ENCODE measurements at places on chromosomes 7 and 10.

DNA sequence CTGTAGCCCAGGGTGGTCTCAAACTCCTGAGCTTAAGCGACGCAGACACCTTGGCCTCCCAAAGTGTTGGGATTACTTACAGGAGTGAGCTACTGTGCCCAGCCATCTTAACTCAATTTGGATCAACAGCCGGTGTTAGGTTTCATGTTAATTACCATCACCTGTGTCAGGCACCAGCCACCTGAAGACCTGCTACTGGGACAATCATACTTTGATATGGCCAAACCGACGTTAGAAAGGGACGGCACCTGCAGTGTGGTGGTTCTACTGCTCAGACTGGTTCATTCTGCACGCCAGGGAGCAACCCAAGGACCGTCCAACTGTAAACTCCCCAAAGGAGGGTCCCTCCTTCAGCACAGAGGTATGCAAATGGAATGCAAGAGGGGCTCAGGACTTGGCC lies 74.2 kb upstream of the CYTH3 start:
- DNase-seq: no peak

DNA sequence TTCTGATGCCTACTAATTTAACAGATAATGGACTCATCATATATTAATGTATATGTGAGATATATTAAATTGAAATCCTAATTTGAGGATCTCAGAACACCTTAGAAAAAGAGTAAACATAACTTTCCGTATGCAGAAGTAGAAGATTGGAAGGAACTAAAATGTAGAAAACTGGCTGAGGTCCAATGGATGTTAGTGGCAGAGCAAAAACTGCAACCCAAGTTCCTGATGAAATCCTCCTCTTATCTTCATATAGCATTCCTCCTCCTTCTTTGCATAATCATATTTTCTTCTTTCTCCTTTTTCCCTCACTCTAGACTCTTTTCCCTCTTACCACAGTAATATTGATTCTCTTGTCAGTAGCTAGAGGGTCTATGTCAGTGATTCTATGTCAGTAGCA lies 6.0 kb downstream of the INA start:
- no peak for DNase-seq

GRCh38 chr7:75944507-75944906 lies 29.6 kb downstream of the POR start:
- no peak for DNase-seq

DNA sequence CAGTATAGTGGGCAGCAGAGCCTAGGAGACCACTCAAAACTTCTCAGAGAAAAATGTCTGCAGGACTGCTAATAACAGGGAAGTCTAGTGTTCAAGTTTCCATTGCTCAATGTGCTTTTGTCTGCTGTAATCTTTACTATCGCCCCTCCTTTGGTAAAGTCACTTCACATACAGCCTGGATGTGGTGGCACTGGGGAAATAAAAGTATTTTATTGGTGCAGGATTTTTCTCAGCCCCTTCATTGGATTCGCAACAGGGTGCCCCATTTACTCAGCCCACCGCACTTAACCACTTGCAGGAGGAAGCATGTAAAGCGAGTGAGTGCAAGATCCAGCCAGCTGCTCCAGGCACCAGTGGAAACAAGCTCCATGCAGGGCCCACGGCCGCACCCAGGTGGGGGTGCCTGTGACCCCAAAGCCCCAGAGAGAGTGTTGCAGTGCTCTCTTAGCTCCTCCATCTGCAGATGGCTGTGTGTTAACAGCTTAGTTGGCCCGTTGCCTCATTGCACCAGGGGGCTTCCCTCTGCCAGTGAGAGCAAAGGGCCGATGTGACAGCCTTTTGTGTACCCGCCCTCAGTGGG lies 163.5 kb upstream of the TMEM72 start:
- no peak for DNase-seq

DNA sequence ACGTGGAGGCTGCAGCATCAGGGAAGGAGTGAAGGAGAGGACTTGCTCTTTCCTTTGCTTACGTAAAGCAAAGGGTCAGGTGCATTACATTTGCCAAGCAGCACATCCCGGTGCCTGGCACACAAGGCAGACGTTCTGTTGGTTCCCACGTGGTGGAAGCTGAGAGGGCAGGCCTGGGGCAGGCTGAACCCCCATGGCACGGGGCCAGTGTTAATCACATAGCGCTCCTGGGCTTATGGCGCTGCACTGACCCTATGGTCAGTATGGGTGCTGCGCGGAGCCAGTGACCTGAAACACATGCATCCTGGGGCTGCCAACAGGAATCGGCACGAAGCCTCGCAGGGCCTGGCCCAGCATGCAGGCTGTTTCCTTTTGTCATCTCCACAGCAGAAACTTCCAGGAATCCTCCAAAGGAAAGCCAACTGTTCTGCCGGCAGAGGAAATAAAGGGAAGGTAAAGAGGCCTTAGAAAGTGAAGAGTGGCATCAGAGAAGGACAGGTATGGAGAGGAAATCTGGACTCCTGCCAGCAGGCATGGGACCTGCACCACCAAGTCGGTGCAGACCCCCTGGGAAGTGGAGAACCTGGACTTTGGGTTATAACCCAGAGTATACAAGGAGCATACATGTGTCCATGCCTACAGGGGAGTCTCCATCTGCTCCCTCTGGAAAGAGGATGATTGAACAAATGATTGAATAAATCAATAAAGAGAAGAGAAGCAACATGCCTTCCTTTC lies 560.2 kb downstream of the TCERG1L start:
- no peak for DNase-seq

DNA sequence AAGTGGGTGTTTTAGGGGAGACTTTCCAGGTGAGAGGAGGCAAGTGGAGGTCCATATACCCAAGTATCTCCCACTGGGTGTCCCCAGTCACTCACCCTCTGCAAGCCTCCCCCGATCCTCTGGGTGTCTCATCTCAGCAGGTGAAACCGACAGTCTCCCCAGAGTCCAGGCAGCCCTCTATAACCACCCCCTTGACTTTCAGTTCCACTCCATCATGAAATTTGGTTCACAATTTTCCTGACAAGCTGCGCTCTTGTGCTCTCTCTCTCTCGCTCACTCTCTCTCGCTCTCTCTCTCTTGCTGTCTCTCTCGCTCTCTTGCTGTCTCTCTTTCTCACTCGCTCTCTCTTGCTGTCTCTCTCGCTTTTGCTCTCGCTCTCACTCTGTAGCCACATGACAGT lies 8.1 kb upstream of the RABGEF1 start:
- DNase-seq: no peak

- DNase-seq: no peak
Observed at GRCh38 chr10:63603709-63604445, 82.7 kb downstream of the REEP3 start.

- no peak for DNase-seq
Observed at GRCh38 chr10:27372095-27372494, 131.5 kb upstream of the ACBD5 start.

DNA sequence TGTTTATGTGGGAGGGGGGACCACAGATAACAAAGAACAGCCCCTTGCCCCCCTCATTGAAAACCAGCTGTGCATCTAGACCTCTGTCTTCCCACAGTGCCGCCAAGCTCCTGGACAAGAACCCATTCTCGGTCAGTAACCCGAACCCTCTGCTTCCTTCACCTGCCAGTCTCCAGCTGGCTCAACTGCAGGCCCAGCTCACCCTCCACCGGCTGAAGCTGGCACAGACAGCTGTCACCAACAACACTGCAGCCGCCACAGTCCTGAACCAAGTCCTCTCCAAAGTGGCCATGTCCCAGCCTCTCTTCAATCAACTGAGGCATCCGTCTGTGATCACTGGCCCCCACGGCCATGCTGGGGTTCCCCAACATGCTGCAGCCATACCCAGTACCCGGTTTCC lies 91.0 kb upstream of the PDCD4 start:
- DNase-seq: no peak

DNA sequence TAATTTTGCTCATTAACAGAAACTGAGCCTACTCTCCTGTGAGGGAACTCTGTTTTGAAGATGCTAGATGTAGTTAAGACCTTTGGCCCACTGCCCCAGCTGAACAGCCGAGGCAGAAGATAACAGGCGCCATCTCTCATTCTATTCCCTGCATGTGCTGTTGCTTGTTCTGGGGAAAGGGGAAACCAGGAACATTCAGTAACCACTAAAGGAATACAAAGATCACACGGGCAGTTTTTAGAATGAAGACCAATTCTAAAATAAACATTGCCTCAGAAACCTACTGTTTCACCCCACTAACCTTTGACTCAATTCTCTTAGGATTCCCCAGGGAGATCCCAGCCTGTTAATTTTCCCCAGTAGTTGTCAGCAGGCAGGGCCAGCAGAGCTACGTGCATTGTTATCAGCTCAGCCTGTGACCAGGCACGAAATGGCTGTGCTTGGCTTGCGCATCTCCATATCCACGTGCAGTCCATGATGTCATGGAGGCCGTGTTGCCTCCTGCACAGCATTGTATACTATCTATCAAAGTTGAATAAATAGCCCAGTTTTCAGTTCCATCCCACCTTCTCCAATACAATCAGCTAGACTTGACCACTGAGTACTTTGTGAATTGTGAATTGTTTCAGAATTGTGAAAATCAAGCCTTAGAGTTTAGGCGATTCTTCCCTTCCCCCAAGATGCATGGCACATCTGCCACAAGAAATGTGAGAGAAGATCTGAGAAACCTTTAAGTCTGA lies 36.0 kb downstream of the ANK3 start:
- peak; percentile 76 for DNase-seq

DNA sequence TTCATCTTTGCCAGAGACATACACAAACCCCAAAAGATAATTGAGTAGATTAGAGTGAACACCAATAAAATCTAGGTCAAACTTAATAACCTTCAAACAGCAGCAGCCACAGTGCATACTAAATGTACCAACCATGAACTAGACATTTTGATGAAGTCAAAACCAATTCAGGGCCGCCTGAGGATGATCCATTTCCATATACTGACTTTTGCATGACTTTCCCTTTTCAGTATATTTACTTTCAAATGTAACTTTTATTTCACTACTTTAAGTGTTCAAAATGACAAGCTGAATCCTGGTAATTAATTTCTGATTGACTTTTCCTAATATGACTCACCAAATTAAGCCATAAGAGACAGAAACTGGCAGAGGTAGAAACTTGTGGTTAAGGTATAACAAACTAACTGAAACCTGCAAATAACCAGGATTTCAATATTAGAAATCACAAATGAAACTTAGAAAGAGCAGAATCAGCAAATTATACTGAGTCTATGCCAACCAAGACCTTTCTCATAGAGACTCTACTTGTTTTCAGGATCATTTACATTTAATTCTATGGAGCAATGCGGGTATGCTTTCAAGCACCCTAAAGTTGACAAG lies 171.9 kb upstream of the LRRN3 start:
- DNase-seq: no peak

- DNase-seq: no peak
Observed at GRCh38 chr10:112217386-112218035, 33.9 kb upstream of the GPAM start.

DNA sequence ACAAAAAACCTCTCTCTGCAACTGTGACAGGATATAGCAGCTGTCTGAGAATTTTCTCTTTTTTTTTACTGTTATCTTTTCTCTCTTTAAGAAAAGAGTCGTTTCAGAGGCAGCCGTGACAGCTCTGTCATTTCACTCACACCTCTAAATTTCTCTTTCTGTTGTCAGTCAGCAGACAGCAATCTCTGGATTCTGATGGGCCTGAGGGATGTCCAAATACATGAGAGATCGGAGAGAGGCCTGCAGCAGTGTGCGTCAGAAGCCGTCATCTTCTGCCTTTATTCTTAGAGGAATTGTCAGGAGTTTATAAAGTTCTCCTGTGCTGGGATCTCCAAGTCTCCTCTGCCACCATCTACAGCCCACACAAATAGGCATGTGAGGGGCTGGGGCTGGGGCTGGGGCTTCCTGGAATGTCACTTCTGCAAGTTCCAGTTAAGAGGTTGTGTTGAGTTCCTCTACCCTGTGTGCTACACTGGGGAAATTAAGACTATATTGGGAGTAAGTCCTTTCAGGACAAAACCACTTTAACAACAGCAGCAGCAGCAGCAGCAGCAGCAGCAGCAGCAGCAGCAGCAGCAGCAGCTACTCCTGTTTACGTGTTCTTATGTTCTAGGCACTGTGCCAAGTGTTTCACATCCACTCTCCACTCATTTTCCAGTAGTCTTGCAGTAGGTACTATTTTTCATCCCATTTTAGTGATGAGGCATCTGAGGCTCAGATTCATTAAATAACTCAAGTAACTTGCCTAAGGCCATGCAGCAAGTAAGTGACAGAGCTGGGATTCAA lies 541.3 kb downstream of the LRMDA start:
- no peak for DNase-seq

GRCh38 chr7:92750946-92751345 lies 85.4 kb downstream of the CDK6 start:
- DNase-seq: no peak

DNA sequence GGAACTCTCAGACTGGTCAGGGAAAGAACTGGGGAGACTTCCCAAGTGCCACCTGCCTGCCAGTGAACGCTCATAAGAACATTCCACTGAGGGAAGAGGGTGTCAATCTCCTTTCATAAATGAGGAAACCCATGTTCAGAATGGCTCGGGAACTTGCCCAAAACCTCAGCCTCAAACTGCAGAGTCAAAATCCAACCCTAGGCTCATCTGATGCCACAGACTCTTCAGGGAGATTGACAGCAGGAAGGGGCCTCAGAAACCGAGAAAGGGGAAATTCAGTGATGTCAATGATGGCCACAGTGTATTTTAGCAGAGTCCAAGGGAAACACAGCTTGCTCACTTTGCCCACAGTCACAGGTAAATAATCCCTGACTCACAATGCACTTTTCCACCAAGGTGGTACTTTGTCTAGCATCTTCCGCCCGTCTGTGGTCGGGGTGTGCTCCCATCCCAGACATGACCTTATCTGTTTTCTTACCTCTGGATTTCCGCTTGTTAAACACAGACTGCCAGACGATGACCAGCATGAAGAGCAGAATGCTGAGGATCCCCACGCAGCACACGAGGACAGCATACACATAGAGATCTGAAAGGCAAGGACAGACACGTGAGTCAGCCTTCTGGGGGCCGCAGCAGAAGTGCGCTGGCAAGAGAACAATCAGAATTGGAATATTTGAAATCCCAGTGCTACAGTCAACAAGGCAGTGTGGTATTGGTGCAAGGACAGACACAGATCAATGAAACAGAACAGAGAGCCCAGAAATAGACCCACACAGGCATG lies 38.4 kb downstream of the VSTM4 start:
- no peak for DNase-seq

GRCh38 chr7:122304319-122304975 lies at the start of gene FEZF1:
TSS of gene FEZF1 (minus strand) at chr7:122304750. CDS start at chr7:122304437, 313 bp downstream.
- DNase-seq: no peak

- DNase-seq: no peak
Observed at GRCh38 chr7:106071999-106072714, 40.0 kb downstream of the SYPL1 start.

- no peak for DNase-seq
Observed at GRCh38 chr10:99633832-99634231, 13.6 kb upstream of the SLC25A28 start.

DNA sequence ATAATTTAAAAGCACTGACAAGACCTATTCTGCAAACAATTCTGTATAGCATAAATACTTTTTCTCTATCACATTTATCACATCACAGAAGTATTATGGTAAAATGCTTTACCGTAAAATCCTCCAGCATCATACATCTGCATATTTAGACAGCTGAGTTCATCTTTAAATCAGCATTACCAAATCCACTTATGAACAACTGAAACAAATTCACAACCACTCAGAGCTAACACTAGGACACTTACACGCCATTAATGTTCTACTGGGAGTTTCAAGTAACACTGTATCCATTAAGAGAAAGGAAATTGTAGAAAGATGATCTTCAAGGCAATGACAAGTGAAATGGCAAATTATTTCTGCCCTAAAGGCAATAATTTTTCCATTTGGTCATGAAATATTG lies 105.7 kb upstream of the DKK1 start:
- DNase-seq: no peak

- DNase-seq: no peak
Observed at GRCh38 chr10:127525686-127526085, 23.4 kb upstream of the NPS start.

Measured in amygdala (tissue), 56 donors.